NCI-H2029 treated with DMSO at 0.1 percent for 48 hours (cell line): ENCODE measurements at places on chromosomes 11 and 22.

- no peak for DNase-seq
These were observed 4.2 kb downstream of the RAB1B start for GRCh38 chr11:66272596-66272995.

GRCh38 chr22:27996529-27996925 is 77.5 kb upstream of the PITPNB start:
- DNase-seq = no peak

DNA sequence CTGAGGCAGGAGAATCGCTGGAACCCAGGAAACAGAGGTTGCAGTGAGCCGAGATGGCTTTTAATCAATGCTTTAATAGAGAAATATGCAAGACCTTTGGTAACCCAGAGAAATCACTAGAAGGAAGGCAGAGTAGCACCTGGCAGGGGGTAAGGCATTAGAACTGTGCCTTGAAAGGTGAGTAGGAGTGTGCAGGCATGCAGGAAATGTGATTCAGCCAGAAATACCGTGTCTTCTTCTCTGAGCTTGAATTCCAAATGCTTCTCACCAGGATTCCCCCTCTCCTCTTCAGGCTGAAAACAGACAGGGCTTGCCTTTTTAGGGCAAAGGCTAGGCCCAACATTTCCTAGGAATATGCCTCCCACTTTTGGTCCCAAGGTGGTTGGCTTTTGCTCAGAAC is 51.0 kb downstream of the OR4D9 start:
- DNase-seq = no peak

DNA sequence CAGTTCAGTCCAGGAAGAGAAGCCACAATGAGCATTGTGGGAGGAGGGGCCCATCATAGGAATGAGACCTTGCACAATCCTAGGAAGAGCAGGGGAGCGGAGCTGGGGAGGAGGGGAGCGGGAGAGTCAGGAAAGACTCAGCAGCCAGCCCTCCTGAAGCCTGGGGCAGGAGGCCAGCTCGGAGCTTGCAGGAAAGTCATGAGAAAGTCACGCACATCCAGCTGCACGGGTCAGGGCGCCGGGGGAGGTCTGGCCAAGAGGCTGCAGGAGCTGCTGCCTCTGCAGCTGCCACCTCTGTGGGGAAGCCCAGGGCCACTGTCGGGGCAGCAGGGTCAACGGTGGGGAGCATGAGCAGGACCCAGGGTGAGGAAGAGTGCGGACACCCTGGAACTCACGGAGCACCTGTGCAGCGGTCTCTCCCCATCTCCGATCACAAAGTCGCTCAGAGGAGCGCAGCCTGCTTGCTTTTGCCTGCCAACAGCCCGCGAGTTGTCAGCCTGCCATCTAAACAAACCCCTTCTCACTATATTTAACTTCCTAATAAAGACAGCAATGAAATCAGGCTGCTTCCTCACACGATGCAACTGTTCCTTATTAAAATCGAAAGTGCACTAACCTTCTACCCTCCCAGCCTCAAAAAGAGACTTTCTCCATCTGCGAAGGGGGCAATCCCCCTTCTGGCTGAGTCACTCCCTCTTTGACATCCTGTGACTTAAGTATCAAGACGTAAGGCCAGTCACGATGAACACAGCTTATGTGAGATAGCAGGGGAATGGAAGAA is 52.9 kb upstream of the RTL6 start:
- peak; percentile 47 for DNase-seq

DNA sequence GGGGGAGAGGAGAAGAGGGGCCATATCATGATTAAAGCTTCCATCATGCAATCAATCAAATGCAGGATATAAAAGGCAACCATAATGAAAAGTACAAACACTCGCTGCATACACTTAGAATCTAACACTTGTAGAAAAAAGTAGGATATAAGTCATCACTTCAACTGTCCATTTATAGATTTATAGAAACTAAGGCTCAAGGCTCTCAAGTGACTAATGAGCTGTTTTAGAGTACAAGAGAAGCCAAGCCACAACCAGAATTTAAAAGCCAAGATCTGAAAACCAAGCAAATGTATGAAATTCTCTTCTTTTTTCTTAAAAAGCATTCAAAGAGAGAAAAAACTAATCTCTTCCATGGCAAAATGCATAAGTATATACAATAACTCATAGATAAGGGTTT is 160.2 kb upstream of the BLID start:
- no peak for DNase-seq

DNA sequence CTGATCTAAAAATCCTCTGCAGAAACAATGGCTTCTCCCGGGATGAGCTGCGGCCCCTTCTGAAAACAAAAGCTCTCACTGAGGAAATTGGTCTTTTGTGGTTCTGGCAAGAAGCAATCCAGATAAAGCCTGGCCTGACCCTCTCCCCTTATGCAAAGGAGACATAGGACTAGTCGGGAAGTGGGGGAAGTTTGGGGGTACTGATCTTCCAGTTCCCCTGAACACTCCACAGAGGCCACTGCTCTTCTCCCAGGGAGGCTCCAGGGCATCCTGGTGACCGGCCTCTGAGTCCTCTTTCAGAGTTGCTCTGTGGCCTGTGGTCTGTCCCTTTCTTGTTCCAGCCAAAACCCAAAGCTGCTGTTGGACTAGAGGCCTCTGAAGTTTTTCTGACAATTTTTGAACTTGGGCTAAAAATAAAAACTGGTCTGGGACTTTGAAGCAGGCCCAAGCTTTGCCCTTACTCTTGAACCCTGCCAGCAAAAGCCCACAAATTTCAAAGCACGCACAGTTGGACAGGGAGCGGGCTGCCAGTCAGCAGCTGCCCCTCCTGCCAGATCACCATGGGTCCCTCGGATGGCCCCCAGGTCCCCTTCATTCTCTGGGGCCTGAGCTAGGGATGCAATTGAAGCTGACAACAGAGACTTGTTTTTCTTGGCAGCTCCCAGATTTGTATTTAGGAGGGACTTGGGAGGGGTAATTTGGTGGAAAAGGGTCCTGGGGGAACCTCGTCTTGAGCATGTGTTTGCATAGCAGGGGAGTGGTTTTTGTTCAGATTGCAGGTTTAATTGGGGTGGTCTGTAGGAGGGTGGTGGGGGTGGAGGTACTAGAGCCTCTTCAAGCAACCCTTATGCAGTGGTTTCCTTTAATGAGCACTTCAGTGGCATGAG is 381.6 kb upstream of the CADM1 start:
- no peak for DNase-seq

GRCh38 chr11:27470826-27471588 is 1.6 kb downstream of the LGR4 start:
- no peak for DNase-seq

DNA sequence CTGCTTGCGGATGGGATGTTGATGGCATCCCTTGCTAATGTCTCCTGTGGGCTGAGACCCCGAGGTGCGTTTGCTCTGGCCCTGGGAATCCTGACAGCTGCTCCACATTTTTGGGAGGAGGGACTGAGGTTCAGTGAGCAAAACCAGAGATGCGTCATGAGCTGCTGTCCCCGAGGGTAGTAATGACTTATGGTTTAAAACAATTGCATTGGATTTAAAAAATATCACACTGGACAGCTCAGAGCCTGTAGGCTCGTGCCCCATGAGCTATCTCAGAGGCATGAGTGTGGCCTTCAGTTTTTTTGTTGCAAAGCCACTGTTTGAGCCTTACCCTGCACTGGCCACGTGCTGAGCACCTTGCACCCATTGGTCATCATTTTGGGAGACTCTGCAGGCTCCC is 20.9 kb upstream of the PARVG start:
- no peak for DNase-seq

- no peak for DNase-seq
These were observed 118.1 kb downstream of the ATM start for GRCh38 chr11:108340973-108341372.

DNA sequence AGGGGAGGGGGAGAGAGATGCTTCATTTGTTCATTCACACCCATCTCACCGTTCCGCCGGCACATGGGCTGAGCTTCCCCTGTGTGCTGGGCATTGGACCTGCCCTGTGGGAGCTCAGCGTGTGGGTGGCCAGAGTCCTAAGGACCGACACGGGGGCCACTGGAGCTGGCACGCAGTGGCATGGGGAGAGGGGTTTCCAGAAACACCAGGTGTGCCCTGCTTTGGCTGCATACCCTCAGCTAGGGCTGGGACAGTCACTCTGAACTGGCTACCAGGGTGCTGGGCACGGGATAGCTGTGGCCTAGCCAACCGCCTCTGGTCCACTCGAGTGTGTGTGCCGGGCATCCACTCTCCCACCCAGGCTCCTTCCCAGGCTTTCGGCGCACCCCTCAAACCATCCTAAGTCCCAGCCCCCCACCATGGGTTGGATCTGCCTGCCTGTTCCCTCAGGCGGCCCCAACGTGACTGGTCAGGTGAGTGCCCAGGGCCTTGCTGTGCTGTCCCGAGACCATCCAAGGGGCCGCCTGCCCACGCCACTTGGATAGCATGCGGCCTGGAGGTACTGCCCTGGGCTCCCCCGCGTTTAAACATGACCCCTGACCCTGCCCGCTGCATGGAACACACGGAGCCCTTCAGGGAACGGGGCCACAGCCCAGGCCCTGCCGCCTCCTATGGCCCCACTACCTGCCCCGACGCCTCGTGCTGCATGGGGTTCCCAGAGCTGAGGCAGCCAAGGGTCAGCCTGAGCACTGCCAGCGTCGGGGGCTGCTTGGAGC is 51.6 kb upstream of the LINC01488 start:
- DNase-seq = no peak

- no peak for DNase-seq
These were observed 788.3 kb downstream of the NTM start for GRCh38 chr11:132158696-132159095.

DNA sequence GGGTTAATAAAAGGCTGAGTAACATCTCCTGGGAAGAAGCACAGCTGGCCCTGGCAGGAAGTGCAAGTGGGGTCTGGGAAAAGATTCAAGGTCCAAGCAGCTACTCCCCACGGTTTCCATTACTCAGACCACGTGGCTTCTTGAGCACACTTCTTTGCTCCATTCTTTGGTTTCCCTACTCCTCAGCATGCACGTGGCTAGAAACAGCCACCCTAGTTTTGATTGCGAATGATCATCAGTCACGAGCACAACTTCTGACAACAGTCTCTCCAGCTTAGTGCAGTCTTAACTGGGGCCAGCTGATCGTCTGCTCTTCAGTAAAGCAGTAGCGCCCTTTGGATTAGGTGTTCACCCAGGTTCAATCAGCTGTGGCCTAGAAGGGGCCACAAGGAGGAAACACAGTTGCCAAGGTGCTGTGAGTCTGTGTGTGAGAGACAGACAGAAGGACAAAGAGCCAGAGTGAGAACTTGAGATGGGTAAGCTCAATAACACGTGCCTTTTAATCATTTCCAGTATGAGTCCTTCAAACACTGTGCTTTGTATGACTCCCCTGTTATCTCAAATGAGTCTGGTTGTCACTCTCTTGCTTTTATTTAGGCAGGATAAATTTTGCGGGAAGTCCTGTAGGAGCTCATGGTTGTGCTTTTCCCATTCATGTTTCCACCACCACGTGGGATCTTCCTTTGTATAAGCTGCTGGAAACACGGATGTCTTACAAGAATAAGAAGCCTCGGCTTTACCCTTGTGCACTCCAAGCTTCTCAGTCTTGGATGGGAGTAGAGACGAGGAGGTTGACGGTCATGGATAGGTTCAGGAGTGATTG is 901 bp upstream of the PARVA start:
- no peak for DNase-seq

- DNase-seq = no peak
These were observed 150.2 kb upstream of the B3GAT1 start for GRCh38 chr11:134562196-134562595.

GRCh38 chr11:8809939-8810539 is 101.0 kb upstream of the AKIP1 start:
- DNase-seq = no peak

GRCh38 chr11:26936109-26936508 is 57.8 kb upstream of the FIBIN start:
- DNase-seq = no peak

- no peak for DNase-seq
These were observed 20.8 kb upstream of the PEX26 start for GRCh38 chr22:18056807-18057474.

DNA sequence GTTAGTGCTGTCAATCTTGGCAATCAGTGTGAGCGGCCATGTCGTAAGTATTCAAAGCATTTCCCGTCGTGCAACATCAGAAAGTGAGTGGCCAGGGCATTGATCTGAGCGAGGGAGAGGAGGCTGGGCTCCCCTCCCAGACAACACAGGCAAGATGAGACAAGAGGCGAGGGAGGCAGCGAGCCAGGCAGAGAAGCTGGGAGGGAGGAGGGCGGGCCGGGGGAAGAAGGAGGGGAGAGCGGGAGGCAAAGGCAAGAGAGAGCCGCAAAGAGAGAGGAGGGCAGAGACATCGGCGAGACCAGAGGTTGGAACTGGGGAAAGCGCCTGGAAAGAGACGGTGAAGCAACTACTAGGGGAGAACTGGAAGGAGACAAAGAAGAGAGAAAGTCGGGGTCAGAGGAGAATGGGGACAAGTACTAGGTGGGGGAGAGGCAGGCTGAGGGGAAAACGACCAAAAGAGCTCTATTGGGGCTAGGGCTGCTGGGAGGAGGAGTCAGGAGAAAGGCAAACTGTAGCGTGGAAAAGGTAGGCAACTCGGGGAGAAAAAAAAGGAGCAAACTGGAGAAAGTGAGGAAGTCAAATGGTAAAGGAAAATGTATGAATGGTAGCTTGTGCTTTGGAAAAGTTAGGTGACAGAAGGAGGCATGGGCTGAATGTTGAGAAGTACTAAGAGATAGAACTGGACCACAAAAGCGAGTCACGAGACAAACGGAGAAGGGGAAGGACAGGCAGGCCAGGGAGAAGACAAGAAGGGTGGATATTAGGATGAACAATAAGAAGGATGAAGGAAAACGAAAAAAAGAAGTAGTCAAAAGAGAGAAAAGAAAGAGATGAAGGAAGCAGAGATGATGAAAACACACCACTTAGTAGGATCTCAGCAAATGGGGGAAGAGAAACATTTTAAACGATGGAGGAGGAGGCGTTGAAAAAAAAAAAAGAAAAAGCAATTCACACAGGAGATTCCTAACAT is 130.5 kb upstream of the C11orf58 start:
- no peak for DNase-seq

- no peak for DNase-seq
These were observed 36.5 kb upstream of the SLC22A24 start for GRCh38 chr11:63180536-63180935.

DNA sequence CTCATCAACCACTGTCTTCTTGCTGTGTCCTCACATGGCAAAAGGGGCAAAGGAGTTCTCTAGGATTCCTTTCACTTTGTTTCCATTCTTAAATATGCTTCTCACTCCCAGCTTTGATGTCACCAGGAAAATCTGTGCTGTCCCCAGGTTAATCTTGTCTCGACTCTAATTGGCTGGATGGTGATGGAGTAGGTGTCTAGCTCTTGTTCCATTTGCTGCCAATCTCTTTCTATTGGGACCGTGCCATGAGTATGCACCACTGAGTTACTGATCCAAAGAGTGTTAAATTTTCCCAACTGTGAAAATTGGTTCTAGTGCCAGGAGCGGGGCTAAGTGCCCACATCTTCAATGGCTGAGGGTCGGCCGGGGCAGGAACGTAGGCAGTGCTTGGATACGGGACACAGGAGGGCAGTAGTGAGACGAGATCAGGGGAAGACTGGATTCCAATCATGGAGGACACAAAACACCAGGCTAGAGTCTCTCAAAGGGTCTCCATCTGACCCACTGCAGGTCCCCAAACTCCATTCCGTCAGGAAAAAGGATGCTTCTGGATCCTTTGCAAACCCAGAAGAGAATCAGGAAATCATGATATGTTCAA is 47.7 kb upstream of the CSNK2A3 start:
- DNase-seq = no peak
